ENCODE measurements at places on chromosomes 11 and 22.

GRCh38 chr11:101456812-101457211 is 127.0 kb downstream of the TRPC6 start:
- DNase-seq = no peak

- no peak for DNase-seq
Observed at GRCh38 chr22:28911304-28911690, 27.9 kb downstream of the ZNRF3 start.

DNA sequence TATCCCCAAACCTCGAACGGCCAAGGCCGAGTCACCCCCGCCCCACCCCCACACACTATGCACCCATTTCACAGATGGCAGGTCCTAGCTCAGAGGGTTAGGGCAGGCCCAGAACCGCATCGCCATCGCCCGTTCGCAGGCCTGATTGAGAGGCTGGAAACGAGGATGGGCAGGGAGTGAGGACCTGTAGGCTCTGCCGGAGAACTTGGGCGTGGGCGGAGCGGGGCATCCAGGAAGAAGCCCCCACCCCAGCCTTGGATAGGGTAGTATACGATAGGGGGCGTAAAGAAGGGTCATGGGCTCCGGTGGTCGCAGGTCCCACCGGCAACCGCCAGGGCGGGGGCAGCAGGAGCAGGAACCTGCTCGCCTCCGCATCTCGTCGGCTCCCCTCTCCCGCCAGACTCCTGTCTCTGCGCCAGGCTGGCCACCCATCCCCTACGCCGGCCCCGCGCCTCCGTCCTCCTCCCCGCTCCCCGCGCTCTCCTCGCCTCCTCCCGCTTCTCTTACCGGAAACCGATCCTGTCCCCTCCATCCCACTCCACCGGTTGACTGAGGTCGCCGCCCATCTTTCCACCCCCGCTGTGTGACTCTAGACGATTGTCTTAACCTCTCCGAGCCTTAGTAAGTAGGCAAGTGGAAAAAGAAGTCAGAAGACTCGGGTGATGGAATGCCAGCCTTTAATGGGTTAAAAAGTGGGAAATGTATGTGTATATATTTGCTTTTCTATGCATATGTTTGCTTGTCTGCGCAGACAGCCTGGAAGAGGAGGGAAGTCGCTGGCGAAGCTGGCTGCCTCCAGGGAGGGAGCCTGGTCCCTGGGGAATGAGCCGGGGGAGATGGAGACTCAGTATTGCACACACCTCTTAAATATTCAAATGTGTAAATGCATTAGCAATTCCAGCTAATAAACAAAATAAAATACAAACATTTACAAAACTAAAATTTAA is 52.8 kb downstream of the CYTH4 start:
- no peak for DNase-seq

DNA sequence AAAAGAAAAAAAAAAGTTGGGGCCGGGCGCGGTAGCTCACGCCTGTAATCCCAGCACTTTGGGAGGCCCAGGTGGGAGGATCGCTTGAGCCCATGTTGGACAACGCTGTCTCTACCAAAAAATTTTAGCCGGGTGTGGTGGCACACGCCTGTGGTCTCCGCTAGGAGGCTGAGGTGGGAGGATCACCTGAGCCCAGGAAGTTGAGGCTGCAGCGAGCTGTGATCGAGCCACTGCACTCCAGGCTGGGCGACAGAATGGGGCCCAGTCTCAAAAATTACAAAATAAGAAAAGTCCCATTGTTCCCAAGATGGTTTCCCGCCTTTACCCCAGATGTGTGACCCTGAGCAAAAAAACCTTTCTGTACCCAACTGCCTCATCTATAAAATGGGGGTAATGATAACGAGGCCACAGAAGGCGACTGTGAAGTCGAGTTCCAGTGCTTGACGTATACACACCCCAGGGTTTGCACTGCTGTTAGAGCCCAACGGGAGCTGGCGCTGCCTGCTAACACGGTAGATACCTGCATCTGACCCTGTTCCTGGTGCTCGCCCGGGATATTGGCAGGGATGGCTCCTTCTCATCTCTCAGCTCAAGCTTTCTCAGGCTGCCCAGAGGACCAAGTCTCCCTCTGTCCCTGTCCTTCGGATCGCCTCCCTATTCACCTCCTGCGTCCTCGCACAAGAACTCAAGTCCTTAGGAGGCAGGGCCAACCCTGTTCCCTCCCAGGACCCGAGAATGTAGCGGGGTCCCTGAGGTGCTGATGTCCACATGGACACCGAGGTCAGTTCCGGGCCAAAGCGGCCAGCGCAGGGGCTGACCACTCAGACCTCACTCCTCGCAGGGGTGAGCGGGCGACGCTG is 1.1 kb upstream of the RPLP2 start:
- DNase-seq = no peak

- no peak for DNase-seq
Observed at GRCh38 chr22:46075764-46076531, 74.4 kb upstream of the PPARA start.

- no peak for DNase-seq
Observed at GRCh38 chr11:110445437-110445836, 15.7 kb downstream of the FDX1 start.

GRCh38 chr22:30248484-30248883 is 1.9 kb upstream of the LIF start:
- DNase-seq = no peak

Data from esophagus squamous epithelium (tissue), 5 donors.